MCF 10A (cell line): ENCODE measurements at places on chromosomes 3 and 15. TPM values are rescaled to one million over a fixed set of nuclear protein-coding genes. Genes with fewer than 3 reads are reported as not detected.

The TGM4 gene
- total RNA-seq: 1.1 and 2.5 TPM in 2 replicates

The SYNM gene
- 0.12 TPM in 2 replicates for total RNA-seq

The WNT7A gene
- 0.47 and 0.61 TPM in 2 replicates for total RNA-seq

The COL6A5 gene
- not detected in 2 replicates for total RNA-seq

The CGNL1 gene
- total RNA-seq: 0.05 TPM in 1 of 2 replicates, not detected in the other

The SCAMP5 gene
- 0.54 and 0.96 TPM in 2 replicates for total RNA-seq

The PIERCE2 gene
- 3.5 and 5.0 TPM in 2 replicates for total RNA-seq

The DGKG gene
- not detected in 2 replicates for total RNA-seq

The GOLGA6L24 gene
- not detected in 2 replicates for total RNA-seq
